ENCODE measurements at places on chromosomes 1 and 21. TPM values are rescaled to one million over a fixed set of nuclear protein-coding genes. Genes with fewer than 3 reads are reported as not detected.

- no peak for DNase-seq
Measured at GRCh38 chr1:232628335-232629249, 1.3 kb downstream of the SIPA1L2 start.

DNA sequence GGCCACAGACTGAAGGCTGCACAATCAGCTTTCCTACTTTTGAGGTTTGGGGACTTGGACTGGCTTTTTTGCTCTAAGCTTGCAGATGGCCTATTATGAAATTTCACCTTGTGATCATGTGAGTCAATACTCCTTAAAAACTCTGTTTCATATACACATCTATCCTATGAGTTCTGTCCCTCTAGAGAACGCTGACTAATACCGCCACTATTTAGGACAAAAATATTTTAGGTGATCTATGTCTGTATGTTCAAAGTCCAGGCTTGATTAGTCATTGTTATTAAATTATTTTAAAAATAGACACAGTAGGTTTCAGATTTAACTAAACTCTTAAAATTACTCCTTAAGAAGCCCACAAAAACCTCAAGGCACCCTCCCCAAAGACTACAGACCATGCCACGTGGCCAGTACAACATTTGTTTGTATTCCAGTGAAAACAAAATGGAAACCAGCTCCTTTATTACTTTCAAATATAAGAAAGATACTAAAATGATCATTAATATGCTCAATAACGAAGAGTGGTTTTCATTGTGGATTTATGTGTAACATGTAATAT is 63.1 kb downstream of the TMPRSS15 start:
- no peak for DNase-seq

- DNase-seq, result no peak
Measured at GRCh38 chr1:31401241-31401640, 11.8 kb upstream of the SERINC2 start.

DNA sequence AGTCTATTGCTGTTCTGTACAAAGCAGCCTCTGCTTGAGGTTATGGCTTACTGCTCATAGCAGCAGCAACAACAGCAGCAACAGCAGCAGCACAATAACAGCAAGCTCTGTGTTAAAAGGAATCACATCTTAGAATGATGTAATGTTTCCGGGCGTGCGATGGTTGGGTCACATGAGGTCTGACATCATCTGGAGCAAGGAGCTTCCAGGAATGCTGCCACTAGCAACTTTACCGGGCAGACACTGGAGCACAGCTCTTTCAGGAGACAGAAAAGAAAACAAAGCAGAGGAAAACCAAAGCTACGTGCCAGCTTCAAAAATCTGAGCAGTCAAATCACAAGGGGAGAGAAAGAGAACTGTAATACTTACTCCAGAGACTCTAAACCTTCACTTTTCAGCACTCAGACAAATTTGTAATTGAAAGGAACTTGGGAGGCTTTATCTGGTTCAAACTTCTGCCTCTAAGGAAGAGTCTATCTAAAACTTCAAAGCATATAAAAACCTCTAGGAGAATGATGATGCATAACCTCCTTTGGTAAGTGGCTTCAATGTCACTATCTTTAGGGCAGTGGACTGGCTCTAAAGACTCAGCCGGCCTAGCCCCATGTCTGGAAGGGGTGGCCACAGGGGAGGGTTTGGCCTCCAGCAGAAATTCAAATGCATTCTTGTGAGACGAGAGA is 28.3 kb upstream of the RAB3GAP2 start:
- peak; percentile 47 for DNase-seq

DNA sequence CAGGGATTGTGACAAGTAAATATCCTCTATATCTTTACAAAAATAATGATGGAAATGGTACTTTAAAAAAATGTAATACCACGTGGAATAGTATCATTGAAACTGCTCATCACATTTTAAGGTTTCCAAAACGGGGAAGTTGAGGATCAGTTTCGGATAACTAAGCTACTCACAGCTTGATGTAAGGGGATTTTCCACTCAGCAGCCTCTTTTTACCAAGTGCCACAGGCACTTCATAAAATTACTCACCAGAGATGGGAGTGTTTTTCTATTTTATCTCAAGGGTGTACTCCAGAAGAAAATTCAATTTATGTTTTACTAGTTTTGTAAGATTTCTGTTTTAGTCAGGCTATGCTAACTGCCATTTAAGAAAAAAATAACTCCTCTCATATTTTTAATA is 91.7 kb downstream of the TPR start:
- no peak for DNase-seq

DNA sequence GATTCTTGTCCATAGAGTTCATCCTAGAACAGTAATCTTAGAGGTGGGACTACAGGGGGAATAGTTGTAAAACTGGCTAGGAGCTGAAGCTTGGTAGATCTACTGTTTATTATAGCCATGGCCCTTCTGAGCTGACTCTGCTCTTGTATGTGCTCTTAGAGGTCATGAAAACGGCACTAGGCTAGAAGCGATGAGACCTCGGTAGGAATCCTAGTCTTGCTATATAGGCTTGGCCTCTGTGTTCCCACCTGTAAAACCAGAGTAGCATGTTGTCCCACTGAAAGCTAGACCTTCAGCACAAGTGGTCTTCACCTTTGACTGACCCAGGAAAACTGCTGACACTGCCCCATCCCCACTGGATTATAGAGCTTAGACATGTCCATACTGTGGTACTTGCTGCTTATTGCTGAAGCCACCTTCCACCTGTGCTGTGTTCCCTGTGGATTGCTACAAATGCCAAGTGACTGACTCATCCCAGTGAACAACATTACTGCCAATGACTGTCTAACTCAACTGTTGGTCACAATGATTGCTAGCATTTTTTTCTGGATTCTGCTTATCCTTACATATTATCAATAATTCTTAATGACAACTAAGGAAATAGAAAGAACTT is 23.0 kb upstream of the PIGC start:
- DNase-seq, result no peak

GRCh38 chr1:109105881-109106280 is 8.0 kb upstream of the ELAPOR1 start:
- DNase-seq, result no peak

DNA sequence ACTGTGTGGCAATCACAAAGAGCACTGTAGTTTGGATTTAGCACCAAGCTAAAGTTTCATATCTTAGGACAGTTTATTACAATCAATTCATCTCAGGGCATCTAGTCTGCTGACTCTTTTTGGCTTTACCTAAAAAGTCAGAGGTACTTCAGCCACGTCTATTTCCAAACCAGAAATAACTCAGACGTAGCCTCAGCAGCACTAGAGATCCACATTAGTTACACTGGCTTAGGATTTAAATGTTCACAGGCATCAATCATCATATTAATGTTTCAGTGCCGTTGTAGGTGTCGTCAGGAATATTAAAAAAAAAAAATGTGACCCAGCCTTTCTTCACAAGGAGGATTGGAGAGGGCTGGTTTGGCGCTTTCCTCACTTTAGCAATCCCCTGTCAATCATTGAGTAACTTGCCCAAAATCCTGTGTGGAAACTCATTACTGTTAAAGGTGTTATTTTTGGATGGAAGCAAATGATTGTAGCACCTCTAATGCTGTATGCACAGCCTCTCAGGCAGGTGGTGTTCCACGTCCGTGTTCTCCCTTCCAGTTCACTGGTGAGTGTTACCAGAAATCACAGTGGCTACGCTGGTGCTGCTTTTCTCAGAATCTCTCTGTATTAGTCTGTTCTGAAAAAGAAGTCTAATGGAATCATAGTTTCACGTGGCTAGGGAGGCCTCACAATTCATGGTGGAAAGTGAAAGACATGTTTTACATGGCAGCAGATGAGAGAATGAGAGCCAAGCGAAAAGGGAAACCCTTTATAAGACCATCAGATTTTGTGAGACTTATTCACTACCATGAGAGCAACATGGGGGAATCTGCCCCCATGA is 45.4 kb downstream of the NEK7 start:
- no peak for DNase-seq

DNA sequence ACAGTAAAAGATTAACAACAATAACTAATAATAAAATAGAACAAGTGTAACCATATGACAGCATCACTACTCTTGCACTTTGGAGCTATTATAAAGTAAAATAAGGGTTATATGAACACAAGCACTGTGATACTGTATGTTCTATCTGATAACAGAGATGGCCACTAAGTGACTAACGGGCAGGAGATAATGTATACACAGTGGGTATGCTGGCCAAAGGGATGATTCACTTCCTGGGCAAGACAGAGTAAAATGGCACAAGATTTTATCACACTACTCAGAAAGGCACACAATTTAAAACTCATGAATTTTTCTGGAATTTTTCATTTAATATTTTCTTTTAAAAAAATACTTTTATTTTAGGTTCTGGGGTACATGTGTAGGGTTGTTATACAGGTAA is 12.3 kb downstream of the SLC9C2 start:
- no peak for DNase-seq

TDRKH gene
- total RNA-seq, result 0.80 TPM

S100B gene
- 14.6 TPM for total RNA-seq

TRABD2B gene
- total RNA-seq, result not detected
